ENCODE measurements at places on chromosomes 11 and 22.

- DNase-seq, result no peak
Observed at GRCh38 chr22:31605851-31606585, 56.0 kb downstream of the PISD start.

DNA sequence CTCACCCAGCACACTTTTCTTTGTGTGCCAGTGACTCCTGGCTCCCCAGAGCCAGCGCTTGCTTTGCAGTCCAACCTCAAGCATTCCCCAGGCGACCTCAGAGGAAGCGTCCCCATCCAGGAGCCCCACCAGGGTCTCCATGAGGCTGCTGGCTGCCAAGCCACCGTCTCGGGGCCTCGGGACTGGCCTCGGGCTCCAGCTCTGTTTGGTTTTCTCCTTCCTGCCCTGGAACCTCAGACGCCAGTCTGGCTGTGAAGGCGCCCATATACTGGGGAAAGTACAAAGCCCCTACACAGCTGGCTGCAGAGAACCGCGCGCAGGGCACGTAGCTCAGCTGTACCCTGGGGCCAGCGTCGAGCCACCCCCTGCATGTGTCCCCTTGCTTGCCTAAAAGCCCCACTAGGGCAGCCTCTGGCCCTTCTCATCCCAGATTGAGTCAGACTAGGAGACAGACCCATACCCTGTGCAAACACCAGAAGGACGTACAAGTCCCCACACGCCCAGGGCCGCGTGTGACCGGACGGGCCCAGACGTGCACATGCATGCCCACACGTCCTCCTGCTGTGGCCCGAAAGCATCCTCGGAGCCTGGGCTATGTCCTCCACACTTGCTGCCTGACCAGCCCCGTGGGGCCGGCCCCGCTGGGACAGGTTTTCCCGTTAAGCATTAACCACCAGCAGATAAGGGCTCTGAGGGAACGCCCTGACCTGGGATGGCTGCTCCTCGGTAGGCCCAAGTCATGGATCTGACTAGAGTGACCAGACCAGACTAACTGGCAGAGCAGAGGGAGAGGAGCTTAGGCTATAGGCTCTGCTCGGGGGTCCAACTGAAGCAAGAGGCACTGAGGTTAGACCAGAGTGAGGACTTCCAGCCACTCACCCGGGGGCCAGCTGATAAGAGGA, 4.2 kb upstream of the SYT8 start:
- DNase-seq, result no peak

GRCh38 chr11:77213029-77213579, 85.1 kb downstream of the MYO7A start:
- no peak for DNase-seq

DNA sequence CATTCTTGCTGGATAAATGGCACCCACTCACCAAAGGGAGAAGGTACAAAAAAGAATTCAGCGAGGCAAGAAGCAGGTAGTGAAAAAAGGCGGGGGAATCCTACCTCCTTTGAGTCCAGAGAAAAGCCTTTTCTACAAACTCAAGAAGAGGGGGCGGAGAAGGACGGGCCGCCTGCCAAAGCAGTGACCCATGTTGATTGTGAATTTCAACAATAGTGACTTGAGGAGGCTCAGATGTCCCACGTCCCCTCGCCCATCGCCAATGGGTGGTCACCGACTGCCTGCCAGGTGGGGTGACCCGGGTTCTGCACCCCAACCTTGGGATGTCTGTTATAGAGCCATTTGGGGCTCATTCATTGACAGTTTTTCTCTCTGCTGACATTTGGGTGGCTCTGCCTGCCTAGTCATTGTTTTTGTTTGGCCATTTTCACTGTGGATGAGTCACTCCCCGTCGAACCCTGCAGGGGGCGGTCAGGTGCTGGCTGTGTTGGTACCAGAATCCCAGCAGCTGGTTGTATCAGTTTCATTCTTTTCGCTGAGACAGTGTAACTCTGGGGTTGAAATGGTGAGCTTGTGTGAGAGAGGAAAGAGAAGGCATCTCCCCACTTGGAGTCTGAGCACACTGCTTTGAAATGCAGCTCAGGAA, 163.4 kb upstream of the NCAM1 start:
- peak; percentile 24 for DNase-seq

- no peak for DNase-seq
Observed at GRCh38 chr11:73995731-73996130, 13.1 kb upstream of the UCP2 start.

DNA sequence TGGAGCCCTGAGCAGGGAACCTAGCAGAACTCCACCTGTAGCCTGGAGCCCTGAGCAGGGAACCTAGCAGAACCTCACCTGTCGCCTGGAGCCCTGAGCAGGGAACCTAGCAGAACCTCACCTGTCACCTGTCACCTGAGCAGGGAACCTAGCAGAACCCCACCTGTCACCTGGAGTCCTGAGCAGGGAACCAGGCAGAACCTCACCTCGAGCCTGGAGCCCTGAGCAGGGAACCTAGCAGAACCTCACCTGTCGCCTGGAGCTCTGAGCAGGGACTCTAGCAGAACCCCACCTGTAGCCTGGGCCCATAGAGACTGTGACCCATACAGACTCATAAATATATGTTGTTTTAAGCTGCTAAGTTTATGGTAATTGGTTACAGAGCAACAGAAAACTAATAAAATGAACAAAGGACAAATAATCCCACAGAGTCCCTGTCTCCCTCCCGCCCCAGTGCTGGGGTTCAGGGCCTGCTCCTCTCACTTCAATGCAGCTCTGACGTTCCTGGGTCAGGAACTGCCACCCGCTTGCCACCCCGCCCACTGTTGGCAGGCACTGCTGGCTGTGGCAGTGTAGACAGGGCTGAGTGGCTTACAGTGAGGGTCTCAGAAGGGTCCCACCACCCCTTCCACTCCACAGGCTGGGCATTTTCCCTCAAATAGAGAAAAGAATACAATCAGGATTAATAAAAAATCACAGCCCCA, 259.1 kb downstream of the TBC1D22A start:
- no peak for DNase-seq

DNA sequence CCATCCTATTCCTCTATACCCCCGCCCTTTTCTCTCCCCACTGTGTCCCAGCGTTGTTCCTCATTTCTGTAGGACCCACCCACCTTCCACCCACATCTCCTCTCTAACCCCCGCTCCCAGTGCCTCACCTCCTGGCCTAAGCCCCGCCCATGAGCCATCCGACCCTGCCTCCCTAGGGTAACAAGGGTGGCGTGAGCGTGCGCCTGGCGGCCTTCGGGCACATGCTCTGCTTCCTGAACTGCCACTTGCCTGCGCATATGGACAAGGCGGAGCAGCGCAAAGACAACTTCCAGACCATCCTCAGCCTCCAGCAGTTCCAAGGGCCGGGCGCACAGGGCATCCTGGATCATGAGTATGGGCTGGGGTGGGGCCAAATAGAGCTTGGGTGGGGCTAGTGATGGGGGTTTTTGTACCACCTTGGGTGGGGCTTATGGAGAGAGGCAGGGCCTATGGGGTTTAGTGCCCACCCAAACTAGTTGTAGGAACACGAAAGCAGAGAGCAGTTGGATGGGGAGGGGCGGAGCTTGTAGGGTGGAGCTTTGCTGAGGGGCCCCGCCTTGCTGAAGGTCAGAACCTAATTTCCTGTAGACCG, 4.5 kb downstream of the INPP5J start:
- no peak for DNase-seq

GRCh38 chr11:22467248-22467647, 129.1 kb downstream of the SLC17A6 start:
- DNase-seq, result no peak

GRCh38 chr11:120786206-120786735, 237.6 kb upstream of the TBCEL start:
- no peak for DNase-seq

DNA sequence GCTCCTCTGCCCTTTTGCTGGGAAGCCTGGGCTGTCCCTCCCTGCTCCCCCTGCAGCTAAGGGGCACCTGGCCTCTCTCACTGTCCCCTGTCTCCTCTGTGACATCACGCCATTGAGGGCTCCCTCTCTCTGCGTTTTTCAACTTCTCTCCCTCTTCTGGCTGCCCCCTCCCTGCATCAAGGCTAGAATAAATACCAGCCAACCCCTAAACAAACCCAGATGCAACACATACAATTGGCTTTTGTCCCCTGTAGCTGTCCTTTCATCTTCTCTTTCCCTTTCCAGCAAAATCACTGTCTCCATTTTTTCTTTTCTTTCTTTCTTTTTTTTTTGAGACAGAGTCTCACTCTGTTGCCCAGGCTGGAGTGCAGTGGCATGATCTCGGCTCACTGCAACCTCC, 3.3 kb upstream of the MIEF1 start:
- DNase-seq, result no peak

DNA sequence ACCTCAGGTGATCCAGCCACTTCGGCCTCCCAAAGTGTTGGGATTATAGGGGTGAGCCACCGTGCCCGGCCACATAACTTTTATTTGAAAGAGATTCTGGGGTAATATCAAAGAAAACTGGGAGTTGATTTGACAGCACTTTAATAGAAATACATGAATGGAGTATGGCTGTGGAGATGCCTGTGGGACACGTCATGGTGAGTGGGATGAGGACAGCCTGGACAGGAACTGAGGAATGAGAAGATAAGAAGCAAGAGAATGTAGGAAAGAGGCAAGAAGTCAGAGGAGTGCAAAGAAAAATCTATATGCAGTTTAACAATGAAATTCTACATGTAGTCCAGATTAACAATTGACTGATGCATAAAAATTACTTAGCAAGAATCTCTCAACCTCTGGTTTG, 31.0 kb downstream of the SLC22A6 start:
- no peak for DNase-seq

DNA sequence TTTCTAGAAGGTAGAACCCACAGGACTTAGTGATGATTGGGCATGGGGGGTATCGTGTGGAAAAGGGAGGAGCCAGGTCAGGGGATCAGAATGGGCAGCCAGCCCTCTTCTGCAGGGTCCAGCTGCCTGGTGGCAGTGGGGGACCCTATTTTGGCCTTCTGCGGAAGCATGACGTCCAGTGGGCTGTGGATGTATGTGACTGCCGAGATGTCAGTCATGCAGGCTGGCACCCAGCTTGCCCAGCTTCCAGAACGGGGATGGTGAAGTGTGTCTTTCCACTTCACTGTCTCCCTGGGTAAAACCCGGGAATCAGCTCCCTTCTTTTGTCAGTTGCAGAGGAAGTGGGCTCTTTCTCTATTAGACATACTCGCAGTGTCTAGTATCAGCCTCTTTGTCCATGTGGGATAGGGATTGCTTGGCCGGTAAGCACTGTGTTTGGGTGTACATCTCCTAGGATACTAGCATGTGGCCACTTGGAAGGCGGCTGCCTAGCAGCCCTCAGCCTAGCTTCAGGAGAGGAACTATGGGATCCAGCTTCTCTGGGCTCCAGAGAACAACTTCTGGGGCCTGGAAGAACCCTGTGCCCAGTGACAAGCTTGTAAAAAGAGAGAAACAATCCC, 51.4 kb downstream of the GRIK4 start:
- DNase-seq, result no peak

GRCh38 chr11:43360361-43361032, 1.8 kb downstream of the TTC17 start:
- DNase-seq, result peak; percentile 76

DNA sequence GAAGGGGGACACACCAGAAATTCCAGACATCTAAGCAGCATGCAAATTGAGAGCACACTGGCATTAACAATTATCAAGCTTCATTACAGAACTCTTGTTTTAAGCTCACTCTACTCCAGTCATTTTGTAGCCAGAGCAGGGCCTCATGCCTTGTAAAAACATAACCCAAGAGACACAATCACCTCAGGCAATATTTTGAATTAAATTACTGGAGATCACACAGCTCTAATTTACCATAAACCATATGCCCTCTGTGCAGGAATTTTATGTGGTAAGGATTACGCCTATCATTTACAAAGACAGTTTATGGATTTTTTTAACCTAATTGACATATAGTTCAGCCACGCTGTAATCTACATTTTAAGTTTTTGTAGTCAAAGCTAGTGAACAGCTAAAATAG, 414.1 kb upstream of the DDI1 start:
- no peak for DNase-seq

- DNase-seq, result no peak
Observed at GRCh38 chr11:111441443-111441842, 62.4 kb upstream of the POU2AF1 start.

- no peak for DNase-seq
Observed at GRCh38 chr11:116906479-116906878, 69.1 kb upstream of the APOA1 start.

DNA sequence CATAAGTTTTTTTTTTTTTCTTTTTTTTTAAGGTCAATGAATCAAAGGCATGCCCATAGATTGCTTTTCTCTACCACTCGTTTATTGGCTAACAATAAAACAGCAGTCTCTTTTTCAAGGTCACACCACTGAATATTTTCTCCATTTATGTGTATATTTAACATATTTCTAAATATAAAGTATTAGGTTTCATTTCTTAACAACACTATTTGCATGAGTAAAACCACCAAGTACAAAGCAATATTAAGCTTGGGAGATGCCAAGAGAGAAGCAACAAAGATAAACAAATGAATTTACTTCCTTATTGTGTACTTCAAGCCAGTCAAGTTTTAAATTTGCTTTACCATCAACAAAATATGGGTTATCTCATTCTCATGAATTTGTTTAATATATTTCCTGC, 708.9 kb upstream of the CCDC179 start:
- no peak for DNase-seq
